ENCODE measurements at places on chromosomes 7 and 10. TPM values are rescaled to one million over a fixed set of nuclear protein-coding genes. Genes with fewer than 3 reads are reported as not detected.

DNA sequence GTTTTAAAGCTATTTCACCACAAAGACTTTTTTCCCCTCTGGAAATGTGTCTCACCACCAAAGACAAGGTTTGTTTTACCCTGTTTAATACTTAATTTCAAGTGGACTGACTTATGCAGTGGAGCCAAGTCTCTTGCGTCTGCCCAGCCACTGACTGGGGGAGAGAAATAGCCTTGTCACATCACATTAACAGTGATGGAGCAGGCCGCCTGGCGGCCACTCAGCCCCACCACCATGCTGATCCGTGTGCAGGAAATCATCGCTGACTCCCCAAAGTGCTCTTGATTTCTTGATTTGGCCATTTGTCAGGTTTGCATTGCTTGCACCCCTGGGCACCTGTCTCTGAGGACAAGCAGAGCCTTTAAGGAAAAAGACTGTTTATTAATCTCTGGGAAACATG is 334.1 kb downstream of the GLRX3 start:
- no peak for DNase-seq

The SPDYE16 gene
- total RNA-seq, result not detected

GRCh38 chr10:129079705-129080104 is 387.3 kb upstream of the MGMT start:
- DNase-seq, result no peak

The ZNF775 gene
- 8.0 TPM for total RNA-seq

DNA sequence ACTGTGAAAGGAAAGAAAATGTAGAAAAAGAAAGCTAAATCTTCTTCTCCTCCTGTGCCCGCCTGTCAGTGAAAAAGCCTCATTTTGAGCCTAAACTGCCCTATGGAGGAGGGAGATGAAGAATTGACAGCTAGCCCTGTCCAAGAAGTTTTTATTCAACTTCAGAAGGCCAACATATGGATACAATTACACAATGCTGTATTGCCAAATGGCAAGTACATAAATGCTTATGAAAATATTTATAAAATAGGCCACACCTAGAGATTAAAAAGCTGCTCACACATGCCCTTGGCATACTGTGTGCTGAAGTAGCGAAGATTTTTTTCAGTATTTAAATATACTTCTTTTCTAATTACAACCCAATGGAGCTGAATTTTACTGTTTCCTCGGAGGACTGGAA is 65.1 kb upstream of the NEBL start:
- no peak for DNase-seq

GRCh38 chr7:101823596-101823995 is 6.2 kb downstream of the CUX1 start:
- DNase-seq, result no peak

The PALD1 gene
- 3.9 TPM for total RNA-seq

DNA sequence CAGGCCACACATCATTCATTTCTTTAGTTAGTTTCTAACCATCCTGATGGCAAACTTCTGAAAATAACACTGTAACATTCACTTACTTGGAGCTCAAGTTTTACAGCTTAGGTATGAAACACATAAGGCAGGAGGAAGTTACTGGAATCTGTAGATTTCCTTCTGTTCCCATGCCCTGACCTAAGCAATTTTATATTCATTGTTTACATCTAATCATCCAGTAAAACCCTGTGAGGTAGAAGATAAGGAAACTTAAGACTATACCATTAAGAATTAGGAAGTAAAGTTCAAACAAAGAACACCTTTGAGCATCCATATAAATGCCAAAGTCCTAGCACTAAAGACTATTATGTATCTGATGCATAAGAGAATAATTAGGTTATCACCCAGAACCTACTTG is 19.5 kb downstream of the RALA start:
- no peak for DNase-seq

The BTBD16 gene
- 2.0 TPM for total RNA-seq

- DNase-seq, result no peak
Observed at GRCh38 chr10:130337696-130338635, 201.8 kb downstream of the GLRX3 start.

GRCh38 chr10:29643771-29644501 is 9.2 kb upstream of the SVIL start:
- DNase-seq, result no peak

DNA sequence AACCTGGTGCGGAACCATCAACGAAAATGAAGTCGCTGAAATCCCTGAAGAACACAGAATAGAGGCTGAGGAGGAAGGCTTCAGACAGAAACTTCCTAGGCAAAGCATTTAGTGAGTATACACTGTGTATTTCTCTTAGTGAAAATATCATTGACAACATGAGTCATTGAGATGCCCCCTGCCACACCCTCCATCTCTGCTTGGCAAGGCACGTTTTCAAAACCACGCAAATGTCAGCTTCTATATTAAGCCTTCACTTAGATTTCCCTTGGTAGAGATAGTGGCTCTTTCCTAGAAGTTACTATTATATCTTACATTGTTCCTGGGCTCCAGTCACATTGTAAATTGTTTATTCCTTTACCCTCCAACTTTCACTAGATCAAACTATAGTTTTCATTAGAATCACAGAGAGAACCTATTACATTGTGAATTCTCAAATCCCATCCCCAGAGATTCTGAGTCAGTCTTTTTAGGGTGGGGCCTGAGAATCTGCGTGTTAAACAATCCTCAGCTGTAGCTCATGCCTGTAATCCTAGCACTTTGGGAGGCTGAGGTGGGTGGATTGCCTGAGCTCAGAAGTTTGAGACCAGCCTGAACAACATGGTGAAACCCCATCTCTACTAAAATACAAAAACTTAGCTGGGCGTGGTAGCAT is 4.6 kb upstream of the SKAP2 start:
- no peak for DNase-seq

The SCIN gene
- total RNA-seq, result 14.7 TPM

DNA sequence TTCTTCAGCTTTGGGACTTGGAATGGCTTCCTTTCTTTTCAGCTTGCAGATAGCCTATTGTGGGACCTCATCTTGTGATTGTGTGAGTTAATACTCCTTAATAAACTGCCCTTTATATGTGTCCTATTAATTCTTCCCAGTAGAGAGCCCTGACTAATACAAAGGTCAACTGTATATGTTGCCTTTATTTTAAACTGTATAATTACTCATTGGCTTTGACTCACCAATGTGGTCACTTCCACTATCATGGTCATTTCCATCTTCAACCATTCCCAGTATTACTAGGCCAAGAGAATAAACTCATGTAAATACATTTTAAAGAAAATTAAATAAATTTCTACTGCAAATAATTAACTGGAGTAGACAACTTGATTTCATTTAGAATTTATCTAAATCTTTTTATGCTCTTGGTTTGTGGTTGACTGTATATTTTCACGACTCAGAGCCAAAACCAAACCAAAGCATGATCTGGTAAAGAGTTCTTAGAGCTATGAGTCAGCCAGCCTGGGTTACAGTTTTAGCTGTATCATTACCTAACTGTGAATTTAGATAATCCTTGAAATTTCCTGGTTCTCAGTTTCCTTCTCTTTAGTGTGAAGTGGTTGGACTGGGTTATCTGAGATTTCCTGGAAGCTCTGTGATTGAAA is 188.4 kb downstream of the PPP1R3A start:
- DNase-seq, result peak; percentile 18

DNA sequence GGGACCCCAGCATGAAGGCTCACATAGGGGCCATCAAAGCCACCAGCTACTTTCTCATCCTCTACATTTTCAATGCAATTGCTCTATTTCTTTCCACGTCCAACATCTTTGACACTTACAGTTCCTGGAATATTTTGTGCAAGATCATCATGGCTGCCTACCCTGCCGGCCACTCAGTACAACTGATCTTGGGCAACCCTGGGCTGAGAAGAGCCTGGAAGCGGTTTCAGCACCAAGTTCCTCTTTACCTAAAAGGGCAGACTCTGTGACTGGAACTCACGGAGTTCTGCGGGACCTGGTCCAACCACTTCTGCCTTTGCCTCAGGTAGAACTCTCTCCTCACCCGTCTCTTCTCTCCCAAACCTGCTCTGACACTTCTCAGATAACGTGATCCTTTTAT is 945 bp downstream of the TAS2R40 start:
- DNase-seq, result no peak

DNA sequence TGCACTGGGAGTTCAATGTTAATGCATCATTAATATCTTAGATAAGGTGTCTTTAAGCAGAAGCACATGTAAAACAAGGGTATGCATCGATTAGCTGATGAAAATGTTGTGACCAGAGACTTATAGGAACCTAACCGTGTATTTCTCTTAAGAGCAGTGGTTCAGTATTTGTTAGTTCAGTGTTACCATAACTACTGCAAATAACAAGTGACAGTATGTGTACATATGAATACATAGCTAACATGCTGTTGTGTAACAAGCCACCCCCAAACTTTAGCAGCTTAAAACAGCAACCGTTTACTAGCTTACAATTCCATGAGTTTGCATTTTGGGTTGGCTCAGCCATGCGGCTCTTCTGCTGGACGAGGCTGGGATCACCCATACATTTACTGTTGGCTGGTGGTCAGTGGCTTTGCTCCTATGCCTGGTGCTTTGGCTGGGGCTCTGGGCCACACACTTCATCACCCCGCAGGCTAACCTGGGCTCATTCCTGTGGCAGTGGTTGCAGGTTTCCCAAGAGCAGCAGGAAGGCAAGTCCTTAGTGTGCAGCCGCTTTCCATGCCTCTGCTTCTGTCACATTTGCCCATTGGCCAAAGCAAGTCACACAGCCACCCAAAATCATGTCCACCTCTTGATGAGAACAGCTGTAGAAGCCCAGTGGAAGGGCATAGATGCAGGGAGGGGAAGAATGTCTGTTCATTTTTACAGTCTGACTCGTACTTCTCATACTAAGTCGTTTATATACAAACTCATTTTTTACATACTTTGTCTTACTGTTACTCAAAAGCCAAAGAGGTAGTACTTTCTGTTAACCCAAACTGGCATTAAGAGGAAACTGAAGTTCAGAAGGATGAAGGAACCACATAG is 103.3 kb upstream of the GATA3 start:
- no peak for DNase-seq

- DNase-seq, result no peak
Observed at GRCh38 chr10:118912961-118913600, 116.4 kb upstream of the NANOS1 start.

- DNase-seq, result no peak
Observed at GRCh38 chr7:114864278-114864677, 57.6 kb upstream of the MDFIC start.

The SPDYE8 gene
- not detected for total RNA-seq

GRCh38 chr10:47309408-47310089 is 9.6 kb downstream of the GDF10 start:
- no peak for DNase-seq

The HOXA10 gene
- 29.1 TPM for total RNA-seq

GRCh38 chr7:159149488-159149887 is 4.8 kb upstream of the VIPR2 start:
- no peak for DNase-seq

DNA sequence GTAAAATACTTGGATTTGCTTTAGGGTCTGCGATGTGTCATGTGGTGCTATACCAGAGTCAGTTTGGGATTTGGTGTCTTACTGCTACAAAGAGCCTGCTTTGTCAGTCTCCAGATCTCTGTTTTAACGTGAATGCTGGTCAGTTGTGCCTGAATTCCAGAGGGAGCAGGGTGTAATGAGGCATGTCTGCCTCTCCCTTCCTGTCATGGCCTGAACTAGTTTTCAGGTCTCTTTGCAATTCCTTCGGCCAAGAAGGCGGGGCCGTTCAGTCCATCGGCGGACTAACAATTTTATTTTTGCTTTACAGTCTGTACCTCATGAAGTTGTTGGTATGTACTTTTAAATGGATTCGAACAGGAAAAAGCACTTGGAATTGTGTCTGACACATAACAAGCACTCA is 465.1 kb upstream of the ADARB2 start:
- peak; percentile 29 for DNase-seq

The CTAGE8 gene
- total RNA-seq, result 1.9 TPM

DNA sequence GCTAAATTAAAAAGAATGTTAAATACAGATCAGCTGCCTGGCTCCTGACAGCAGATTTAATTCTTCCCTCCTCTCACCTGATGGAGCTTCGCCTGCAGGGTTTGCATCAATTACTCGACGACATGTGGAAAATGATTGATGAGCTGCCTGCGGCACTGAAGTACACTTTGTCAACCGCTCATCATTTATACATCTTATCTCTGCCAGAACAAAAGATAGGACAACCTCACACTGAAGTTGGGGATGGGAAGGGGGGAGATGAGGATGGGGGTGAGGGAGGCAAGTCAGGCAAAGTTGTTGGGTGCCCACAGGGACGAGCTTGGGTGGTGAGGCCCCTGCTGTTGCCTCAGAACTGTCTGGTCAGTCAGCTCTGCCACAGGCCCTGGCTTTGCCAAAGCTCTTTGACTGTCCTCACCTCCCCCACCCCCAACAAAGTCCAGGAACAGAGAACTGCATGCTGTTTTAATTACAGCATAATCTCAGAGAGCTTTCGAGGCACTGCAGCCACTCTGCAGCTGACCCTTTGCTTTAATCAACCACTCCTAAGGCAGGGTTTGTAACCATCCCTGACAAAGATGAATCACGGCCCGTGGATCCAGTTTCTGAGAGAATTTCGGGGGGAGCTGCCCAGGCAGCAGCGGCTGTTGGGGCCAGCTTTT is 702.3 kb downstream of the LRMDA start:
- no peak for DNase-seq

GRCh38 chr10:30834651-30835050 is 197.0 kb downstream of the ZNF438 start:
- DNase-seq, result no peak

DNA sequence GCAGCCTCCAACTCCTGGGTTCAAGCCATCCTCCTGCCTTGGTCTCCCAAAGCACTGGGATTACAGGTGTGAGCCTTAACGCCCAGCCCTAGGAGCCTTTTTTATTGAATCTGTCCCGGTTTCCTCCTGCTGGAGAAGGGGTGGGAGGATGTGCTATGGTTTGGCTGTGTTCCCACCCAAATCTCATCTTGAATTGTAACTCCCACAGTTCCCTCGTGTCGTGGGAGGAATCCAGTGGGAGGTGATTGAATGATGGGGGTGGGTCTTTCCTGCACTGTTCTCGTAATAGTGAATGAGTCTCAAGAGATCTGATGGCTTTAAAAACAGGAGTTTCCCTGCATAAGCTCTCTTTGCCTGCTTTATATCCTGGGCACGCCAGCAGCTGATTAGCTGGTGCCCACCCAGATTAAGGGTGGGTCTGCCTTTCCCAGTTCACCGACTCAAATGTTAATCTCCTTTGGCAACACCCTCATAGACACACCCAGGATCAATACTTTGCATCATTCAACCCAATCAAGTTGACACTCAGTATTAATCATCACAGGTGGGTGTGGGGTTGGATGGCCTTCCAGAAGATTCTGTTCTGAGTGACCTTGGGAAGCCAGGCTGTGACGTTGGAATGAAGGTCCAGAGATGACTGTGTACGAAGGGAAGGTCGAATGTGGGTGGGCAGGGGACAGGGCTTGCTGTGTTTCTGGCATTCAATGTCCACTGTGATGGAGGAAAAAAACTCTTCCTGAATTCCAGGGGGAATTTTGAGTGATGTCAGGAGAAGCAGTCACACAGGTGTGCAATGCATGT is 33.8 kb upstream of the CUX1 start:
- DNase-seq, result no peak
